ENCODE measurements at places on chromosomes 1 and 21. TPM values are rescaled to one million over a fixed set of nuclear protein-coding genes. Genes with fewer than 3 reads are reported as not detected.

The NCAM2 gene
- not detected for total RNA-seq

The C1orf87 gene
- total RNA-seq: not detected

The KCNN3 gene
- 0.01 TPM for total RNA-seq

The CYP4A22 gene
- total RNA-seq: not detected

The NGF gene
- 2.2 TPM for total RNA-seq

The ASTN1 gene
- not detected for total RNA-seq

The HES3 gene
- not detected for total RNA-seq

The IRF6 gene
- 0.05 TPM for total RNA-seq

The PRKCZ gene
- total RNA-seq: 10.3 TPM

The GOLT1A gene
- 4.6 TPM for total RNA-seq

The CD247 gene
- 0.42 TPM for total RNA-seq

The FBXO2 gene
- 9.1 TPM for total RNA-seq

The RHCE gene
- total RNA-seq: not detected

The PLCH2 gene
- 0.44 TPM for total RNA-seq

The OR2T2 gene
- not detected for total RNA-seq

The KRTAP12-2 gene
- total RNA-seq: not detected

The MPL gene
- not detected for total RNA-seq

The CLCA4 gene
- total RNA-seq: not detected

The TPTE gene
- total RNA-seq: not detected

The TBX19 gene
- 0.78 TPM for total RNA-seq

The SPRR1B gene
- total RNA-seq: not detected

The ARHGAP30 gene
- total RNA-seq: 0.07 TPM

The FHAD1 gene
- total RNA-seq: 0.82 TPM

The SDF4 gene
- total RNA-seq: 141 TPM

The TCHH gene
- 0.19 TPM for total RNA-seq

The HSD3B1 gene
- not detected for total RNA-seq

The SERPINC1 gene
- not detected for total RNA-seq

The CD48 gene
- total RNA-seq: not detected

The OR6K3 gene
- not detected for total RNA-seq

The CLCA2 gene
- total RNA-seq: not detected

The NUF2 gene
- total RNA-seq: 22.4 TPM

The ZNF683 gene
- not detected for total RNA-seq

The DLGAP3 gene
- total RNA-seq: 0.14 TPM

The ELAVL4 gene
- not detected for total RNA-seq

The TP73 gene
- 0.59 TPM for total RNA-seq

The DUSP12 gene
- 57.7 TPM for total RNA-seq

All from A549 treated with ZK216348 at 1 μM for 4 hours (cell line).